ENCODE measurements at places on chromosomes 2 and 18. TPM values are rescaled to one million over a fixed set of nuclear protein-coding genes. Genes with fewer than 3 reads are reported as not detected.

Gene TGIF1
- total RNA-seq, result 75.6 TPM

Gene SPHKAP
- not detected for total RNA-seq

Gene SCG2
- total RNA-seq, result 0.38 TPM

Gene MTX2
- total RNA-seq, result 25.1 TPM

Gene NEU4
- not detected for total RNA-seq

Gene COBLL1
- 3.6 TPM for total RNA-seq

Gene TPGS2
- total RNA-seq, result 114 TPM

Gene HRH4
- not detected for total RNA-seq

Gene UGT1A7
- not detected for total RNA-seq

Gene SLC8A1
- total RNA-seq, result 1.9 TPM

Gene RNF149
- total RNA-seq, result 43.9 TPM

Gene LDLRAD4
- total RNA-seq, result 24.7 TPM

Gene SH2D6
- total RNA-seq, result 0.16 TPM

Gene DOK6
- total RNA-seq, result under 0.01 TPM

Gene OSBPL6
- total RNA-seq, result 0.65 TPM

Gene RAPGEF4
- 11.8 TPM for total RNA-seq

Gene ELOA2
- total RNA-seq, result not detected

Gene CRYGC
- not detected for total RNA-seq

Gene CCDC102B
- 13.8 TPM for total RNA-seq

Gene BUB1
- 27.7 TPM for total RNA-seq

Gene HOXD4
- 2.1 TPM for total RNA-seq

Gene NTSR2
- total RNA-seq, result not detected

Gene COLEC12
- 61.7 TPM for total RNA-seq

Gene IL1R1
- 5.3 TPM for total RNA-seq

Gene IL36G
- total RNA-seq, result not detected

Gene ZNF892
- 3.6 TPM for total RNA-seq

Gene BOK
- total RNA-seq, result 34.8 TPM
